ENCODE measurements at places on chromosomes 12 and 14.

DNA sequence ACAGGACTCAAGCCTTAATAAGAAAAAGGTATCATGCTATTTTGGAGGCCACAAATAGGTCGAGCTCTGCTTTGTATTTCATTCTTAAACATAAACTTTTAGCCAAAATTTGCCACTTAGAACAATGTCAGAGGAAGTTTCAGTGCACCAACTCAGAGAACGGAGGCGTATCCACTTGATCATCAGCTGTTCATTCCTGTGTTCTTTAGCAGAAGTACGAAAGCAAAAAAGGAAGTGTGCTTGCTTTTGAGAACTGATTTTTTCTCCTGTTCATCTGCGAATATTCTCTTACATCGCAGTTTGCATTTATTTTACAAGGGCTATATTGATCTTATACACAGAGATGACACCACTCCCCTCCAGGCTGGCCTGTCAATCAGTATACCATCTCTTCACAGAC is 188.6 kb upstream of the SOX5 start:
- no peak for DNase-seq

GRCh38 chr14:81682134-81682533 is 148.5 kb upstream of the SEL1L start:
- no peak for DNase-seq

DNA sequence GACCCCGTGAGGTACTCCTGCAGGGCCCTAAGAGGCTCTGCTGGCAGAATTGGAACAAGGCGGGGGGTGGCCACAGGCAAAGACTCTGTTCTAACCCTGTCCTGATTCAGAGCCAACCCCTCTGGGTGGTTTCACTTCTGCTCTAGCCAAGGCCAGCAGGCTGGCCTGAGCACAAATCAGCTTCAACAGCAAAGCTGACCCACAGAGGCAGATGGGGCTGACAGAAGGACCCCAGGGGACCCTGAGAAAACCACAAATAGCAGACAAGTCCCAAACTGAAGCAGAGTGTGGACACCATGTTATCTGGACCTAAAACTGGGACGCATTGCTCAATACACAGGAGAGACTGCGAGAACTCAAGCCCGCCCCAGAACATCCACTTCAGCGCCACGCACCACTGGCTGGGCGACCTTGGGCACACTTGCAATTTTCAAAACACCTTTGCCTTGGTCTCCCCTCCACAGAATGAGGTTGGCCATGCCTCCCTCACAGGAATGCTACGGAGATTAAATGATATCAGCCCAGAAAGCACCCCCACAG is 76.4 kb upstream of the DICER1 start:
- DNase-seq: no peak

- no peak for DNase-seq
Observed at GRCh38 chr14:101005447-101005846, 101.9 kb upstream of the RTL1 start.

DNA sequence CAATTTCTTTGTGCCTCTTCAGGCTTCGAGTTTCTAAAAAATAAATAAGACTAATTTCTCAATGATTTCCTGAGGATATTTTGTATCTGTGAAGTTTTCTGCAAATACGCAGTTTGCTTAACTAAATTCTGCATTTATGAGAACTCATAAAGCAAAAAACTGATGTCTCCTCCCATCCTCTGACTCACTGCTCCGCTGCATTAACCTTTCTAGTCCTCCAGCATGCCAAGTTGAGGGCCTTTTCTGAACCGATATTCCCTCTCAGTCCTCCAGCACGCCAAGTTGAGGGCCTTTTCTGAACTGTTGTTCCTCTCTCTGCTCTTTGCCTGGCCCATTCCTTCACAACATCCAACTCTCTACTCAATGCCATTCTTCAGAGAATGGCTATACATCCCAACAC is 3.2 kb downstream of the IPO8 start:
- no peak for DNase-seq

DNA sequence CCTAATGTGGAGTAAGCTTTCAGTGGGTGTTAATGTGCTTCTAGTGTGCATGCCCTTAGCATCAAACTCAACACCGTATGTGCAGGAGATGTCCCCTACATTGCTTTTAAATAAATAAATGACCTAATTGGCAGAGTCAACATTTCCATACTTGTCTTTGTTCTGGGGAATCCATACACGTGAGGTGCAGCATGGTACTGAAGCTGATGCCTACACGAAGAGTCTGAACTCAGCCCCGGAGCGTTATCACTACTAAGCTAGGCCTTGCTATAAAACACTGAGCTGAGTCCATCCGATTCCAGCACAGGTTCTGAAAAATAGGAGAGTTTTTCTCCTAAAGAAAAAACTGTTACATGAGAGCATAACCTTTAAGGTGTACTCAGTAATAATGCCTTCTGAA is 125.0 kb upstream of the DYRK2 start:
- DNase-seq: peak; percentile 67

GRCh38 chr12:524167-524951 is 64.6 kb downstream of the B4GALNT3 start:
- DNase-seq: no peak

GRCh38 chr14:19941668-19942067 is 11.0 kb downstream of the OR4K1 start:
- DNase-seq: no peak

- no peak for DNase-seq
Observed at GRCh38 chr12:79453820-79454219, 236.9 kb downstream of the PAWR start.

GRCh38 chr12:1935700-1936378 is 17.4 kb upstream of the CACNA2D4 start:
- no peak for DNase-seq

- no peak for DNase-seq
Observed at GRCh38 chr14:22506778-22507351, 82.2 kb downstream of the DAD1 start.

GRCh38 chr12:75672200-75672599 is 160.8 kb upstream of the KRR1 start:
- DNase-seq: no peak

GRCh38 chr12:22527999-22528398 is 16.3 kb downstream of the C2CD5 start:
- DNase-seq: no peak

- DNase-seq: no peak
Observed at GRCh38 chr12:108581311-108582227, 16.3 kb downstream of the TMEM119 start.

- no peak for DNase-seq
Observed at GRCh38 chr12:47736877-47737676, 11.8 kb upstream of the ENDOU start.

- no peak for DNase-seq
Observed at GRCh38 chr14:94374749-94375260, 13.6 kb downstream of the SERPINA1 start.

- DNase-seq: no peak
Observed at GRCh38 chr12:104578453-104578852, 121.7 kb downstream of the CHST11 start.

DNA sequence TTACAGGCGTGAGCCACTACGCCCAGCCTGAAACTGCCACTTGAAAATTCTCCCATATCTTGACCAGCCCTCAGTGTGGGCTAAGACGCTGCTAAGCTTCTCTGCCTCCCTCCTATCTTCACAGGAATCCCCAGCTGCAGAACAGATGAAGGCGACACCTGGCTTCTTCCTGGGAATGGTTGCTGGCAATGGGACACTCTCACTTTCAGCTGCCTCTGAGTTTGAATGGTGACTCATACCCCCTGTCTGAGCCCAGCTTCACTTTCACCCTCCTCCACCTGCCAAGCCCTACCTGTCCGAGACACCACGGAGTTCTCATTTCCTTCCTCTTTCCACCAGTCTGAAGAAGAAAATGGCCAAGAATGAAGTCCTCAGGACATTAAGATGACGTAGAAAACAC is 18.3 kb upstream of the VASH1 start:
- DNase-seq: no peak

DNA sequence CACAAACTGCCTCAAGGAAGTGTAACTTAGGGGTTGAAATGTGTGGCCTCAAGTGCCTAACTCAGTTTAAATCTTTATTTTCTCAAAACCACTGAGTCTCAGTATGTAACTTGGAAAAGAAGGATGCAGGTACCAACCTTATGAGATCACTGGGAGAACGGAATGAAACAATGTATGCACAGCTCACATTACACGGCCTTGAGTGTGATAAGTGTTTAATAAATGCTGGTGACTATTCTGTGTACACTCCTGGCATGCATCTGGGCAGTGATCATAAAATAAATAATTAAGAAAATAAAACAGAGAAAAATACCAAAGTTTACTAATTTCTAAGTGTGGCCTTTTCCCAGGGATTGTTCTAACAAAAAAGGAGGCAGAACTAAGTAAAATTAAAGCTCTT is 974.5 kb upstream of the FLRT2 start:
- DNase-seq: peak; percentile 25

- DNase-seq: no peak
Observed at GRCh38 chr14:91338379-91338778, 79.2 kb downstream of the CCDC88C start.

DNA sequence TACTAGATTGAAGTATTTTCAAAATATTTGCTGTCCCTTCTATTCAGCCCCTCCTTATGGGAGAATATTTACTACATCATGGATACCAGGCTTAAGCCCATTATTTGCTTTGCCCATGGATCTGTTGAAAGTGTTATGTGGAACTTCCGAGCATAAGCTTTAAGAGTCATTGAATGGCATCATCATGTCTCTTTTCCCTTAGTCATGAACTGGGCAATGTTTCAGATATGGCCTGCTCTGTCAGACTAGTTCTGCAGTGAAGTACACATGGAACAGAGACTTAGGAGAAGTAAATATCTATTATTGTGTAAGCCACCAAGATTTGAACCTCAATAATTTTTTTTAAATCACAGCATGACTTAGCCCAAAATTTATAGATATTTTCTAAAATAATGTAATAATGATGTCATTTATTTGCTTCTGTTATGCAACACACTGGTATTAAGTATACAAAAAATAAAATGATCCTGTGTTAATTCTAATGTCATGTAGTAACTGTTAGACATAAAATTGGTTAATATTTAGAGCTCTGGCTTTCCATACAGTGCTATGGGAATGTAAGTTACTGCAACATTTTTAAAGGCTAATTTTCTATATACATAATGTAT is 1097.3 kb downstream of the SLC16A7 start:
- DNase-seq: no peak

DNA sequence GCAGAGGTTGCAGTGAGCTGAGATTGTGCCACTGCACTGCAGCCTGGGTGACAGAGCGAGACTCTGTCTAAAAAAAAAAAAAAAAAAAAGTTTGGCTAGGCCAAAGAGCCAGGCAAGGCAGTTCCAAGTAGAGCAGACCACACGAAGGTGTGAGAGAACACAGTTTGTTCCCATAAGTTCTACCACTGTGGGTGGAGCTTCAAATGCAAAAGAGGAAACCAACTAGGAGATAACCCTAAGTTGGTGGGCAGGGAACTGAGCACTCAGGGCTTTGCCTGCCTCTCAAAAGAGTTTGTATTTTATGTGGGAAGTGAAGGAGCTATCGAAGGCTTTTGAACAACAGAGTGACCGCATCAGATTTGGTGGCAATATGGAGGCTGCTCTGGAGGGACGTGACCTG is 15.1 kb downstream of the SOCS2 start:
- DNase-seq: no peak

- DNase-seq: peak; percentile 87
Observed at GRCh38 chr14:23567186-23568020, at the start of gene AP1G2. TSS of gene AP1G2 (minus strand) at chr14:23567791. CDS start at chr14:23567314, 477 bp downstream.

DNA sequence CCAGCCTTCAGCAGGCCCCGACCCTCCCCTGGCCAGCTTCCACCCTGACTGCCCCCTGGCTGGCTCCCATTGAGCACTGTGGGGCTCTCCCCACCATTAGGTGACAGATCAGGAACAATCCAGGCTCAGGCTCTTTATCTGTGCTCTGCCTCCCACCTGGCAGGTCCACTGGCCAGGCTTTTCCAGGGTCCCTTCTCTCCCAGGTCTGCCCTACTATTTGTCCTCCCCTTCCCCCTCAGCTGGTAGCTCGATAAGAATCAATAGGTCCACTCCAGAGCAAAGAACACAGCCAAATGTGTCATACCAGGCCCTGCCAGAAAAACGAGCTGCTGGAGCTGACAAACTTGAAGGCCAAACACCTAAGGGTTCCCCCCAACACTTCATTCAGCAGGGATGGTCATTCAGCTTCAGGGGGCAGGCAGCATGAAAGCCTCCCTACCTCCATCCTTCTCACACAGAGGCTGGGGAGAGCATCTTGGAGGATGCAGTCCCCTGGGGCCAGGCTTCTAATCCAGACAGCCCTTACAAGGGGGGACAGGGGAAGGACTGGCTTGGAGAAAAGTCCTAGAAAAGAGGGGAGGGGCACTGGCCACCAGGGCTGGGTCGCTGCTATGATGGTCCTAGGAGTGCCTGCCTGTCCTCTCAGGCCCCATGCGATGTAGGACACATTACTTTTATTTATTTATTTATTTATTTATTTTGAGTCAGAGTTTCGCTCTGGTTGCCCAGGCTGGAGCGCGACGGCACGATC is 1.9 kb upstream of the KRT18 start:
- DNase-seq: no peak

GRCh38 chr12:91215940-91216454 is 33.4 kb upstream of the DCN start:
- no peak for DNase-seq

- DNase-seq: peak; percentile 13
Observed at GRCh38 chr12:3461391-3461790, 29.6 kb upstream of the PRMT8 start.

- DNase-seq: no peak
Observed at GRCh38 chr14:102646615-102647014, 54.2 kb downstream of the RCOR1 start.

- DNase-seq: no peak
Observed at GRCh38 chr12:5988088-5988487, 43.0 kb upstream of the ANO2 start.

- no peak for DNase-seq
Observed at GRCh38 chr14:74491956-74492775, 939 bp downstream of the NPC2 start.

DNA sequence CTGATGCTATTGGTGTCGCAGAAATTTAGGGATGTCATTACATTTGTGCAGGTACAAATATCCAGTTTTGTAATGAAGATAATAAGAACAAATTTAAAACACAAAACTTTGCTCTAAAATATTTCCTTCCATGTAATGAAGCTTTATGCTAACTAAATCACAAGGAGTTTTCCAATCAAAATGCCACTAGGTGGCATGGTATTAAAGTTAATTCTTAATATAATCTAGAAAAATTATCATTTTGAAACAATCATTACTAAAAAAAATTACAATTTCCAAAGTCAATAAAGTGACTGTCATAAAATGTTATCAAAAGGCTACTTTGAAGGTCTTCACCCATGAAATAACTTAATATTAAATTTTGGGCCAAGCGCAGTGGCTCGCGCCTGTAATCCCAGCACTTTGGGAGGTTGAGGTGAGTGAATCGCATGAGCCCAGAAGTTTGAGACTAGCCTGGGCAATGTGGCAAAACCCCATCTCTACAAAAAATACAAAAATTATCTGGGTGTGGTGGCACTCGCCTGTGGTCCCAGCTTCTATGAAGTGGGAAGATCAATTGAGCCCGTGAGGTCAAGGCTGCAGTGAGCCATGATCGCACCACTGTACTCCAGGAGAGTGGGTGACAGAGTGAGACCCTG is 77.4 kb downstream of the KIF21A start:
- DNase-seq: no peak

DNA sequence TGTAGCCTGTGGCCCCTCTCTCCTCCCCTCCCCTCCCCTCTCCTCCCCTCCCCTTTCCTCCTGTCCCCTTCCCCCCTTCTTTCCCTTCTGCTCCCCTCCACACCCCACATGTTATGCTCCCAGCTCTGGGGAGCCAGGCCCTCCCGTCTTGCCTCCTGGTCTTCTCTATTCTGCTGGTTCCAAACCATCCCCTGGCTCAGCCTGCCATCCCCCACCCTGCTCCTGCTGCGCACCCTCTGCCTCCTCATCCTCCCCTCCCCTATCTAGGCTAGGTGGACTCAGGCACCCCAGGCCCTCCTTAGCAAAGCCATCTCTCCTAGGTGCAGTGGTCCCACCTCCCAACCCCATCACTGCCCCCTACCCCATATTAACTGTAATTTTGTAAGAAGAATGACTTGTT is 99.5 kb downstream of the CALM1 start:
- DNase-seq: no peak
